ENCODE measurements at places on chromosomes 2 and 18.

DNA sequence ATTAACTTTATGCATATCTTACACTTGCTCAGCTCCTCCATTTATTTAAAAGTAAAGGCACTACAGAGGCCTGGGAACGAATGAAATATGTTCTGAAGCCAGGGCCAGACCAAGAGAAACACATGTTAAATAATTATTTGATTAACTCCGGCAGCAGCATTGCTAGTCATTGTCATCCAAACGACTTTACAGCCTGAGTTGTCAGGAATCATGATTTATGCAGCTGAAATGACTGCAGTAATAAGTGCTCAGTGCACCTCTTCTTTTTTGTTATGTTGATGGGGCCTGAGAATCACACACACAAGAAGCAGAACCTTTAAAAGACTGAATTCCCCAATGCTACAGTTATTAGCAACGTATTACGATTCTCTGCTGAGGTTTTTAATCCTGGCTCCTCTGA lies 58.9 kb downstream of the EPHA4 start:
- DNase-seq = no peak

GRCh38 chr2:62501794-62502500 lies 4.0 kb downstream of the TMEM17 start:
- DNase-seq = no peak

DNA sequence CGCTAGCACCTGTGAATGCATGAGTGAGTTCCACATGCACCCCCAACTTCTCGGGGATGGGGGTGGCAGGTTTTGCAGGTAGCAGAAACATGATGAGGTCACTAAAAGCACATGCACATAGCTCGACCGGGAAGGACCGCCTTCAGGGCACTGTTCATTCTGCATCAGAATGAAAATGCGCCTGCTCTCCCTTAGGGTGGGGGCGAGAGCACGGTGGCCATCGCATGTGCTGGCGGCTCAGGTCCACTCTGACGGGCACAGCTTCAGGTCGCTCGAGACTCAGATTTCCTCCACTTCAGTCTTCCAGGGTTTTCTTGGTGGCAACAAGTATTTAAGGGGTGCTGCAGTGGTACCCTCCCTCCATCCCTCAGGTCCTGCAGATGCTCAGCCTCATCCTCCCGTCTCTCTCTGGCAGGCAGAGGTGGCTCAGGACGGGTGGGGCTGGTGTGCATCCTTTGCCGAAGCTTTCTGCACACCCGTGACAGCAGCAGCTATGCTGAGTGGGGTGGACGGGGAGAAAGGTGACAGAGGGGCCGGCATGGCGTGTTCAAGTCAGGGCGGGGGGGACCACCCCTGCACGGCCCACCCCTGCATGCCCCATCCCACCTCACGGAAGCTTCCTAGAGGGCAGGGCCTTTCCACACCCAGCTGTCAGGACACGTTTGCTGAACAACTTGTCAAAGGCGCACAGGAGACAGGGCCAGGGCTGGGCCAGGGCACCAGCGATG lies 14.8 kb downstream of the KCNIP3 start:
- no peak for DNase-seq

GRCh38 chr2:101400048-101400447 lies 12.7 kb upstream of the CREG2 start:
- no peak for DNase-seq

DNA sequence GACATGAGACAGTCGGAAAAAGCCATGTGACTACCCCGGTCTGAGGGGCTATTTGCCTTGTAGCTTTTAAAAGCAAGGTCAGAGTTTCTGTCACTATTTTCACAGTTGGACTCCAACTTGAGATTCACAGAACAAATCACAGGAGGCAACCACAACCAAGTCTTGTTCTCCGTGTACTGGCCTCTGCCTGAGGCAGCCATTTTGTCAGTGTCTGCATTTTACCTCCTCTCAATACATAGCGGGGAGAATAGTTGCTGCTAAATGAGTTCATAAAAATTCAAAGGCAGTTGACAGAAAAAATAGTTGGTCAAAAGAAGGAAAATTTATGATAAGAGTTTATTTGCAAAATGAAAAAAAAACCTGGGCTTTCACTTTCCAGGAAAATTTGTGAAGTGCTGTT lies 501.4 kb downstream of the CCDC85A start:
- DNase-seq = no peak

GRCh38 chr18:29060349-29060748 lies 883.4 kb upstream of the CDH2 start:
- no peak for DNase-seq
